ENCODE measurements at places on chromosomes 12 and 14. TPM values are rescaled to one million over a fixed set of nuclear protein-coding genes. Genes with fewer than 3 reads are reported as not detected.

Gene BHLHE41
- polyA plus RNA-seq, result 0.03 TPM

Gene PZP
- polyA plus RNA-seq, result not detected

Gene AMN
- polyA plus RNA-seq, result not detected

Gene TROAP
- not detected for polyA plus RNA-seq

Gene PIP4P1
- 19.4 TPM for polyA plus RNA-seq

Gene PLEKHH1
- polyA plus RNA-seq, result not detected

Data from CD14-positive monocyte (primary cell).